ENCODE measurements at places on chromosomes 5 and 9. TPM values are rescaled to one million over a fixed set of nuclear protein-coding genes. Genes with fewer than 3 reads are reported as not detected.
A peak's percentile ranks its signal among the peaks of the same experiment; 100 is the strongest.

DNA sequence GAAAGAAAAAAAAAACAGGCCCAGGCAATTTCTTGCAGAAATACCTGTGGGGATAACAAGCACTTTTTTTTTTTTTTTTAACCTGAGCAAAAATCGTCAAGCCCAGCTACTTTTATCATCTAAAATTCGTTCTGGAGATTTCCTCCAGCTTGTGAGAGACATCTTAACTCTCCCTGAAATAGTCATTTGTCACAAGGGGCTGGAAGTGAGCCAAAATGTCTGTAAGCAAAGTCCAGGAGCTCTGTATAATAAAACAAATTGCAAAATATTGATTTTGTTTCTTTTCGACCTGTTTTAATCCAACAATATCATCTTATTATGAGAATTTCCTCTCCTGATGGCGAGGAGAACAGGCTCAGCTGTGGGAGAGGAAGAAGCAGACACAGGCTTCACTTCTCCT, 168.4 kb downstream of the TTLL11 start:
- DNase-seq: no peak

DNA sequence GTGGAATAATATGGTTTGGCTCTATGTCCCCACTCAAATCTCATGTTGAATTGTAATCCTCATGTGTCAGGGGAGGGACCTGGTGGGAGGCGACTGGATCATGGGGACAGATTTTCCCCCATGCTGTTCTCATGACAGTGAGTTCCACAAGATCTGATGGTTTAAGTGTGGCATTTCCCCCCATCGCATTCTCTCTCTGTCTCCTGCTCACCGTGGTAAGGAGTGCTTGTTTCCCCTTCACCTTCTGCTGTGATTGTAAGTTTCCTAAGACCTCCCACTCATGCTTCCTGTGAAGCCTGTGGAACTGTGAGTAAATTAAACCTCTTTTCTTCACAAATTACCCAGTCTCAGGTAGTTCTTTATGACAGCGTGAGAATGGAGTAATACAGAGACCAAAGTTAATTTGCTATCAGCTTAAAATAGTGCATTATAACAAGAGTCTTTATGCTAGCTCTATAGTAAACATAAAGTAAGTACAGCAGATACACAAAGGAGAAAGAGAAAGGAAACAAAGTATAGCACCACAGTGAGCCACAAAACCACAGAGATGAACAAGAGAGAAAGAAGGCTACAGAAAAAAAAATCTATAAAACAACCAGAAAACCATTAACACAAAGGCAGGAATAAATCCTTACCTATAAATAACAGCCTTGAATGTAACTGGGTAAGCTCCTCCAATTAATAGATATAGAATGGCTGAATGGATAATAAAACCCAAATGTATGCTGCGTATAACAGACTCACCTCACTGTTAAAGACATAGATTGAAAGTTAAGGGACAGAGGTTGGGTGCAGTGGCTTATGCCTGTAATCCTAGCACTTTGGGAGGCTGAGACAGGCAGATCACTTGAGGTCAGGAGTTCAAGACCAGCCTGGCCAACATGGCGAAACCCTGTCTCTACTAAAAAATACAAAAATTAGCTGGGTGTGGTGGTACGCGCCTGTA, 39.7 kb downstream of the RAPGEF6 start:
- no peak for DNase-seq

- DNase-seq: no peak
Measured at GRCh38 chr9:130715270-130715669, 21.7 kb downstream of the EXOSC2 start.

GRCh38 chr5:96004754-96005153, 43.1 kb upstream of the ELL2 start:
- no peak for DNase-seq

DNA sequence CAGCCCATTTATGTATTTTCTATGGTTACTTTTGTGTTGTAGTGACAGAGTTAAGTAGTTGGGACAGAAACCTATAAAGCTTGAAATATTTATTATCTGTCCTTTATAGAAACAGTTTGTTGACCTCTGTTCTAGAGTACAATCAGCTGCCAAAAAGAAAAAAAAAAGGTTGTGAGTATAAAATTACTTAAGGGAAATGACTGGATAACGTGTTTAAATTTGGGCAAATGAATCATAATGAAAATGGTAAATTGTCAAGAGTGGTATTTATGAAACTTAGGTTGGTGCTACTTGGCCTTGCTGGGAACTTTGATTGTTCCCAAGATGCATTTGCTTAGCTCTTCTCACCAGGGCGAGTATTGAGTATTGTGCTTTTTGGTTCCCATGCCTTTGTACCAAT, 70.2 kb upstream of the IL6ST start:
- no peak for DNase-seq

GRCh38 chr9:132114102-132114707, 34.5 kb upstream of the MED27 start:
- peak; percentile 25 for DNase-seq

DNA sequence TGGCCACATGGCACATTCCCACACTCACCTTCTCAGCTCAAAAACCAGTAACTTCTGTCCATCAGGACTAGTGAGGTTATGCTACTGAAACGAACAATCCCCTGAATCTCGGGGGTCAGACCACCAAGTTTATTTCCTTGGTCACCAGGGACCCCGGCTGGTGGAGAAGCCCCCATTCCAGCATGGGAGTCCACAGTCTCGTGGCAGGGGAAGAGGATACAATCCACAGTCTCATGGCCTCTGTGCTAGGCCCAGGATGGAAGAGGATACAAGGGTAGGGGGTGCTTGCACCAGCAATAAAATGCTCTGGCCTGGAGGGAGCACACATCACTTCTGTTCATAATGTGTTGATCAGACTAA, 7.4 kb upstream of the CARD19 start:
- DNase-seq: no peak

GRCh38 chr5:137201876-137202275, 297.2 kb downstream of the SPOCK1 start:
- DNase-seq: no peak

- no peak for DNase-seq
Measured at GRCh38 chr5:147464211-147464610, 45.7 kb downstream of the DPYSL3 start.

- DNase-seq: no peak
Measured at GRCh38 chr9:112881331-112881730, 9.3 kb downstream of the SLC46A2 start.

- peak; percentile 23 for DNase-seq
Measured at GRCh38 chr9:124420991-124421543, 5.8 kb upstream of the PSMB7 start.

DNA sequence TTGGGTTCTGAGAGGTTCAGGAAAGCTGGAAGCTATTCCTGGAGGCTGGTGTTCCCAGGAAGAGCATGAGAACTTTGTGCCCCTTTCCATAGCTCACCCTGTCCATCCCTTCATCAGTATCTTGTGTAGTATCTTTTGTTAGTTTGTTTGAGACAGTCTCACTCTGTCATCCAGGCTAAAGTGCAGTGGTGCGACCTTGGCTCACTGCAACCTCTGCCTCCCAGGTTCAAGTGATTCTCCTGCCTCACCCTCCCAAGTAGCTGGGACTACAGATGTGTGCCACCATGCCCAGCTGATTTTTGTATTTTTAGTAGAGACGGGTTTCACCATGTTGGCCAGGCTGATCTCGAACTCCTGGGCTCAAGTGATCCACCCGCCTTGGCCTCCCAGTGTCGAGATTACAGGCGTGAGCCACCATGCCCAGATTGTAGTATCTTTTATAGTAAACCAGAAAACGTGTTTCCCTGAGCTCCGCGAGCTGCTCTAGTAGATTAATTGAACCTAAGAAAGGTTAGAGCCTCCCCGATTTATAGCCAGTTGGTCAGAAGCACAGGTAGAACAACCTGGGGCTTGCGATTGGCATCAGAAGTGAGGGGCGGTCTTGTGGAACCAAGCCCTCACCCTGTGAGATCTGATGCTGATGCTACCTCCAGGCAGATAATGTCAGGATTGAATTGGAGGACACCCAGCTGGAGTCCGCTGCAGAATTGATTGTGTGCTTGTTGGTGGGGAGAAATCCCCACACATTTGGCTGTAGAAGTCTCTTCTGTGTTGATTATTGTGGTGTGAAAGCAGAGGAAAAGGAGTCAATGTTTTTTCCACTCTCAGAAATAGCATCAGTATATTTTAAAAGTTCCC, 32.3 kb downstream of the ATP6V0E1 start:
- DNase-seq: no peak

- no peak for DNase-seq
Measured at GRCh38 chr5:76425928-76426804, 23.1 kb downstream of the IQGAP2 start.

NEUROG1 gene
- not detected for total RNA-seq

P4HA2 gene
- 0.25 TPM for total RNA-seq

SPATA31C1 gene
- not detected for total RNA-seq

FAM78A gene
- 42.9 TPM for total RNA-seq

ZDHHC11B gene
- 0.52 TPM for total RNA-seq

LCN15 gene
- not detected for total RNA-seq

RANBP3L gene
- total RNA-seq: not detected

QRFP gene
- not detected for total RNA-seq

TAF11L9 gene
- not detected for total RNA-seq

CCDC152 gene
- 4.2 TPM for total RNA-seq
